Activated CD4-positive, alpha-beta T cell treated with anti-CD3 and anti-CD28 coated beads, Interleukin-2, Interleukin-4, amounts not matched to agents 100 ng/mL and 50 ng/mL, durations not matched to agents 16 hours and 8 hours (primary cell): ENCODE measurements at places on chromosomes 12 and 14.

DNA sequence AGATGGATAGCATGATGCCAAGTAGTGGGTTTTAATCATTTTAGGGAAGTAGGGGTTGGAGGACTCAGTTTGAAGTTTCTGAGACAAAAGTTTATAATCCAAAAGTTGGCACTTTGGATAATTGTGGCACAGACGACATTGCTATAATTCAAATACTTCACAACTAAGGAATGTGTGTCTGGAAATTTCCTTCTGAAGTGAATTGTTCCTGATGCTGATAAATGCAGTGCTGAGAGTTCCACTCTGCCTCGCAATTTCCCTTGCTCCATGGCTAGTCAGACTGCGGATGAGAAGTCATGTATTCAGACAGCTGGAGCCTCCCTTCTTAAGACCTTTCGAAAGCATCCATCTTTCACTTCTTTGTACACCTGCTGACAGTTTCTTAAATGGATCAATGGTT lies 393.3 kb upstream of the PRICKLE1 start:
- no peak for DNase-seq

DNA sequence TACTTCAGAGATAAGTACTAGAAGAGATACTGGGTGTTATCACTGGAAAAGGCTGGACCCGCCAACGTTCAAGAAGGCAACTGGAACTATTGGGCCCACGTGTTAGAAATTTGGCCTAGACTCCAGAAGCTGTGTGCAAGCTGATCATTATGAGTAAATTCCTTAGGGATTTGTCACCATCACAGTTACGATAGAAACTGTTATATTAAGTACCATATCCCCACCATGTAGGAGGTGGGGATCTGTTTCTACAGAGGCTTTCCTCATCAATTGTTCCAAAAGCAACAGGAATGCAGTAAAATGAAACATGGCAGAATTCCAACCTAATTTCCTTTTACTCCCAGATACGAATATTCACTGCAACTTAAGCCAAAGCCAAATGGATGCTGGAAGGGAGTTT lies 170.7 kb downstream of the NOVA1 start:
- DNase-seq = no peak

- DNase-seq = no peak
Measured at GRCh38 chr12:3362737-3363136, 128.3 kb upstream of the PRMT8 start.

DNA sequence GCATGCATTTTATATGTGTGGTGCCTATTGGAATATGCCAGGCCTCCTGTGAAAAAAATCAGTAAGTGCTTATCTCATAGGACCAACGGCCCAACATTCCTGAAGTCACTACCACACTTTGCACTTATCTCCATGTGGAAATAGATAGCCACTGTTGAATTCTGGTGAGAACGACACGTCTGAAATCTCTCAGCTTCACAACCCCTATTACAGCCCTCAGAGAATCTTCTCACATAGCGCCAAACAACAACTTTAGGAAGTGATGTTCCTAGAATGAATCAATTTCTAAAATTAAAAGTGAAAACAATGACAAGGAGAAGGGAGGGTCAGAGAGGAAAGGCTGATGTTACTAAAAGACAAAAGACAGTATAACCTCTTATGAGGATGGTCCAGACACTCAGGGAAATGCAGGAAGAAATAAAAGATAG lies 270.8 kb upstream of the BTG1 start:
- DNase-seq = no peak

DNA sequence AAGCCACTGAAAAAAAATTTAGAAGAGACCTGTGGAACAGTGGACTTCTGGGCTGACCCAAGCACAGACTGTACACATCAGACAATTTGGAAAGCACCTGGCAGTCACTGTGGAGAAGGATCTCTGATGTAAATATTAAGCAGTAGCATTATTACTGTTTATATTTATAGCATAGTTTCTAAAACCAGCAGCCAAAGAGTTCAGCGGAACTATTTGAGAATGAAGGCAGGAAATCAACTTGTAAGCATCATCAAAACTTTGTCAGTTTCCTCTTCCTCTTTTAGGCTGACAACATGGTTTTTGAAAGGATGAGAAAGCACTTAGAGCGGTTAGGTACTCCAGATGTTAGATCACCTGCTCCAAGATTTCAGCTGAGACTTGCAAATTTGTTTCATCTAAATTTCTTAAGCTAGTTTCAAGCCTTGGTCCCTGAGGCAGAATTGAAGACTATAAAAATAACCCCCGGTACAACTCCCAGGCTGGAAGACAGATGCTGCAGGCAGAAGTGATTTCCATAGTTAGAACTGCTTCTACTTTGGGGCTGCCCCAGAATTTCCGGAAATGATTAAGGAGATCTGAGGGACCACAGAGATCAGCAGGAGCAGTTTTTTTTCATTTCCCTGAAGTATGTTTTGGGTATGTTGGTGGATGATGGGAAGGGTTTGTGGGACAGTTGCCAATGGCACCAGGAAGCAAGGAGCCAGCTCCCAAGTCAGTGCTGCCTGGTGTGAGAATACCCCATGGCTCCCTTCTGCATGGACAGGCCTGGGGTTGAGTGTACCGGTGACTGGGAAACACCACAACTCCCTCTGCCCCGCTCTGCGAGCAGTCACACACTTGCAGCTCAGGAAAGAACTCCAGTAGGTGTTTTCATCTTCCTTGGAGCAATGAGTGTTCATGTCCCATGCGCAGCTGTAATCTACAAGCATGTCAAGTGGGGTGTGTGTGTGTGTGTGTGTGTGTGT lies 354.5 kb downstream of the NUAK1 start:
- no peak for DNase-seq

DNA sequence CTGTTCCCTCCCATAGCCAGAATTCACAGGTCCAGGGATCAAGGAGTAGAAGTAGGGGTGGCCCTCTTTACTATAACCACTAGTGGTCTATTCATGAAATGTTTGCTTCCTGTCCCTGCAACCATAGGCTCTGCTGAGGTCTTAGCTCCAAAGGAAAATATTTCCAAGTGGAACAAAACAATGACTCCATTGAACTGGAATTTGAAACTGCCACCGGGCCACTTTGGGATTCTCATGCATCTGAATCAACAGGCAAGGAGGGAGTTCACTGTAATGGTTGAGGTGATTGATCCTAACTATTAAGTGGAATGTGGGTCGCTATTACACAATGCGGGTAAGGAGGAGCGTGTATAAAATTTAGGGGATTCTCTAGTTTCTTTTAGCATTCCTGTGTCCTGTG lies 197.0 kb downstream of the ETNK1 start:
- no peak for DNase-seq

GRCh38 chr12:3319723-3320492 lies 171.1 kb upstream of the PRMT8 start:
- no peak for DNase-seq

- no peak for DNase-seq
Measured at GRCh38 chr14:95562892-95563685, 28.2 kb downstream of the GLRX5 start.

GRCh38 chr12:131101703-131102492 lies 148.2 kb downstream of the ADGRD1 start:
- DNase-seq = no peak

- no peak for DNase-seq
Measured at GRCh38 chr14:32011225-32011624, 65.9 kb upstream of the ARHGAP5 start.

- no peak for DNase-seq
Measured at GRCh38 chr12:57846285-57846576, 298 bp downstream of the CTDSP2 start.

- DNase-seq = no peak
Measured at GRCh38 chr12:42612231-42612613, 22.7 kb upstream of the PRICKLE1 start.

DNA sequence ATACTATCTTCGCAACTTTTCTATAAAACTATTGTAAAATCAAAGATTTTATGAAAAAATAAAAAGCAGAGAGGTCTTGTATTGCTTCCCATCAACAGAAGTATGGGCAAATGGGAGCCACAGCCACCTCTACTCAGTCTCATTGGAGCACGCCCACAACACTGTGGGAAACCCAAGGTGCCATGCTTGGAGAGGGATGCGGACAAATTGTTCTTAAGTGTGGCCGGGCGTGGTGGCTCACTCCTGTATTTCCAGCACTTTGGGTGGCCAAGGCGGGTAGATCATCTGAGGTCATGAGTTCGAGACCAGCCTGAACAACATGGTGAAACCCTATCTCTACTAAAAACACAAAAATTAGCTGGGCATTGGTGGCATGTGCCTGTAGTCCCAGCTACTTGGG lies 498.2 kb upstream of the SOX5 start:
- DNase-seq = no peak

- peak; percentile 60 for DNase-seq
Measured at GRCh38 chr14:24481622-24482324, 26.3 kb downstream of the CMA1 start.

GRCh38 chr12:115572440-115572839 lies 705.1 kb downstream of the MED13L start:
- DNase-seq = peak; percentile 1

- no peak for DNase-seq
Measured at GRCh38 chr14:94643316-94644101, 31.3 kb downstream of the SERPINA3 start.

GRCh38 chr12:114685869-114686268 lies 1.9 kb upstream of the TBX3 start:
- no peak for DNase-seq

DNA sequence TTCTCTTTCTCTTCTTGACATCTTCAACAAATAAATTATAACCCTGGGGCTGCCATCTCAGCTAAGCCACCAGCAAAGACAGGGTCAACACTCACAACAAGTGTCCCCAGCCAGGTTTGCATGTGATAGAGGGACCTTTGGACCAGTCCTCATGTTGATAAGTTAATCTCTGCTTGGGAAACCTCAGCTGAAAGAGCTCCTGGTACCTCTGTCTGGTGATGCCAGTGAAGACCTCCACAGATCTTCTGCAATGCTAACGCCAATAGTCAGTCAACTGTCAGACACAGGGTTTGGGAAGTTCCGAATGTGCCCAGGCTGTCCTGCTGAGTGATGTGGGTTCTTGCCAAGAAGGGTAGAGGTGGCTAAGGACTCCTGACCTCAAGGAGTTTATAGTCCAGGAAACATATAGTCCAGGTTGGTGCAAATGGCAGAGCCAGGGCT lies 179.8 kb upstream of the GZMB start:
- no peak for DNase-seq

GRCh38 chr14:98634043-98634820 lies 637.8 kb downstream of the BCL11B start:
- no peak for DNase-seq

DNA sequence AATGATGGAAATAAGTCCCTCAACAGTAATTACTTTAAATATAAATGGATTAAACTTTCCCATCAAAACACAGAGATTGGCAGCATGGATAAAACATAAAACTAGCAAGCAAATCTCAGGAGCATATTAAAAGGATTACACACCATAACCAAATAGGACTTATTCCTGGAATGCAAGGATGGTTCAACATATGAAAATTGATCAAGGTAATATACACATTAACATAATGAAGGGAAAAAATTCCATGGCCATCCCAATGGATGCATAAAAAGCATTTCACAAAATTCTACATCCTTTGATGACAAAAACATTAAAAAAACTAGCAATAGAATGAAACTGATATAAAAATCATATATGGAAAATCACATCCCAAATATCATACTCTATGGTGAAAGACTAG lies 13.6 kb downstream of the CACNA2D4 start:
- DNase-seq = no peak

DNA sequence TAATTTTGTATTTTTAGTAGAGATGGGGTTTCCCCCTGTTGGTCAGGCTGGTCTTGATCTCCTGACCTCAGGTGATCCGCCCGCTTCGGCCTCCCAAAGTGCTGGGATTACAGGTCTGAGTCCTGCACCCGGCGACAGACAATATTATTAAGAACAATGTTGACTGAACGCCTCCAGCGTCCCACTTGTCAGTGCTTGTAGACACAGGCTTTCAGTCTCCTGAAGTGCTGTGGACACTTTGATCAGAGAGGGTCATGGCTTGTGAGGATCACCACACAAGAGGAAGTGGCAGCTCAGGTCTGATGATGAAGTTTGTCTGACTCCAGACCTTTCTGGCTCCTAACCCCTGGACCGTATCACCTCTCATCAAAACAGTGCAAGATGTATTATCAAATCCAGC lies 114.6 kb downstream of the CHST11 start:
- no peak for DNase-seq

GRCh38 chr12:31603546-31604009 lies 12.6 kb upstream of the DENND5B start:
- DNase-seq = no peak

- no peak for DNase-seq
Measured at GRCh38 chr12:82426081-82426480, 67.8 kb downstream of the METTL25 start.

- no peak for DNase-seq
Measured at GRCh38 chr12:99611117-99611516, 36.4 kb upstream of the GARIN6 start.

- DNase-seq = no peak
Measured at GRCh38 chr12:131491916-131492490, 218.9 kb upstream of the SFSWAP start.

DNA sequence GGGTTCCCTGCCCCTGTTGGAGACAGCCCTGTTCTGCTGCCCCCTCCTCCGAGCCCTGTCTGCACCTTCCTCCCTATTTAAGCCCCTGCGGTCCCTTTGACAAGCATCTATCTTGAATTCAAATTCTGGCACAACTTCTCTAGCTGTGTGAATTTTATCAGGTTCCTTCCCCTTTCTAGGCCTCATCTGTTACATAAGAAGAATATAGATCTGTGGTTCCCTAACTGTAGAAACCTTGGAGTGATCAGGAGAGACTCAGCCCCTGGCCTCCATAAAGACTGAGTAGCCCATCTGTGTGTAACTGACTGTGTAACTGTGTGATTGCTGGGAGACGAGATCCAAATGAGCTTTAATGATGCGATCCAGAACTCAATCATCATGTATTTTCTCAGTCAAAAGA lies 13.0 kb upstream of the RACGAP1 start:
- DNase-seq = no peak

GRCh38 chr12:108724890-108725151 lies 6.5 kb downstream of the CORO1C start:
- DNase-seq = no peak

DNA sequence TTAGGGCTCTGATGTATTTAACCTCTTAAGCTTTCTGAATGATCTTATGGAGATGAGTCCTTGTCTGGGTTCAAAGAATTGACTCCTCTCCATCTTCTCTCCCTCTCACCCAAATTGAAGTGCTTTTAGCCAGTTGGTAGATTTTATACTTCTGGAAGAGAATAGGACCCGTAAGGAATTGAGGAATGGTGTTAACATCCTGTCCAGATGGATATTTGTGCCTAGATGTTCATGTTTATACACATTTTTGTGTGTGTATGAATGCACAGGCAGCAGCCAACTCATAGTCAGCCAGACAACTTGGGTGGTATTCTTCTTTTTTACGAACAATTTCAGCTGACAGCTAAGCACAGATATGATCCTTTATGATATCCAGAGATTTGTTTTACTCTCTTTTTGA lies 449.6 kb upstream of the RGS6 start:
- DNase-seq = no peak

DNA sequence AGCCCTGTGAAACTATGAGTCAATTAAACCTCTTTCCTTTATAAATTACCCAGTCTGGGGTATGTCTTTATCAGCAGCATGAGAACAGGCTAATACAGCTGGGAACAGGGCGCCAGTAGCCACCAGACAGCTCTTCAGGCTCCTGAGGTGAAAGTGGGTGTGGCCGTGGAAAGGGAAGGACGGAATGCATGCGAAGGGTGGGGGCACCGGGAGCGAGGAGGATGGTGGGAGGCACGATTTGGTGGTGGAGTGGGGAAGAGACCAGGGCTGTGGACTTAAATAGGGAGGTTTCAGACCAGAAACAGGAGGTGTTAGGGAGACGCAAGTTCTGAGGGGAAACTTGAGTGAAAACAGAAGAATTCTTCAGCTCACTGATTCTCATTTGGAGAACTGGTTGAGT lies 44.1 kb upstream of the CHST11 start:
- DNase-seq = no peak
